NCI-H526 treated with DMSO at 0.1 percent for 48 hours (cell line): ENCODE measurements at places on chromosomes 12 and 14.
A peak's percentile ranks its signal among the peaks of the same experiment; 100 is the strongest.

- no peak for DNase-seq
Observed at GRCh38 chr14:22088614-22089342, 415.2 kb upstream of the OR4E1 start.

GRCh38 chr12:24723759-24724158 lies 225.1 kb downstream of the BCAT1 start:
- no peak for DNase-seq

- DNase-seq = no peak
Observed at GRCh38 chr14:99389174-99389826, 91.4 kb downstream of the SETD3 start.

DNA sequence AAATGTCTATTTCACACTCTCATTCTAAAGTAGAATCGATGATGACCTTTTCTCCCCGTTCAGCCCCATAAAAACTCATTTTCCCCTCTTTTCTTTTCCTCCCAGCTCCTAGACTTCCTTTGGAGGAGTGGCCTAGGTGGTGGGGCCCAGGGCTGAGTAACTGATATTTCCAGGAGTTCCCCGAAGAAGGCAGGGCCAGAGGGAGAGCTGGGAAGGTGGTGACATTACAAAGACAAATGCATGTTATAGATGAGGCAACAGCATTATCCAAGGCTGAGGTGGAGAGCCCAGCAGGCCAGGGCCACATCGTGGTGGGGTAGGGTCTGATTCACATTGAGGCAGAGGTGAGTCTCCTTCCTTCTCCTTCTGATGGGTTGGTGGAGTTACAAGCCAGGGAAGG lies 22.2 kb upstream of the HDAC7 start:
- DNase-seq = no peak

DNA sequence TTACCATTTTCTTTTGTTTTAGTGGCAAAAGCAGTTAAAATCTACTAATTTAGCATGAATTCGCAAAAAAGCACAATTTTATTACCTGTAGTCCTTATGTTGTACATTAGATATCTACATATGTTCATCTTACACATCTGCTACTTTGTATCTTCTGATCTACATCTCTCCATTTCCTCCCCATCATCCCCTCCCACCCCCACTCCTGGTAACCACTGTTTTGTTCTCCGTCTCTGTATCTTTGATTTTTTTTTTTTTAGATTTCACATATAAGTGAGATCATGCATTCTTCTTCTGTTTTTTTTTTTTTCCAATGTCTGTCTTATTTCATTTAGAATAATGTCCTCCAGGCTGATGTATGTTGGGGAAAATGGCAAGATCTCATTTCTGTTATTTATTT lies 922.7 kb downstream of the VRK1 start:
- DNase-seq = no peak

GRCh38 chr12:125418902-125419564 lies 353.8 kb downstream of the AACS start:
- no peak for DNase-seq

DNA sequence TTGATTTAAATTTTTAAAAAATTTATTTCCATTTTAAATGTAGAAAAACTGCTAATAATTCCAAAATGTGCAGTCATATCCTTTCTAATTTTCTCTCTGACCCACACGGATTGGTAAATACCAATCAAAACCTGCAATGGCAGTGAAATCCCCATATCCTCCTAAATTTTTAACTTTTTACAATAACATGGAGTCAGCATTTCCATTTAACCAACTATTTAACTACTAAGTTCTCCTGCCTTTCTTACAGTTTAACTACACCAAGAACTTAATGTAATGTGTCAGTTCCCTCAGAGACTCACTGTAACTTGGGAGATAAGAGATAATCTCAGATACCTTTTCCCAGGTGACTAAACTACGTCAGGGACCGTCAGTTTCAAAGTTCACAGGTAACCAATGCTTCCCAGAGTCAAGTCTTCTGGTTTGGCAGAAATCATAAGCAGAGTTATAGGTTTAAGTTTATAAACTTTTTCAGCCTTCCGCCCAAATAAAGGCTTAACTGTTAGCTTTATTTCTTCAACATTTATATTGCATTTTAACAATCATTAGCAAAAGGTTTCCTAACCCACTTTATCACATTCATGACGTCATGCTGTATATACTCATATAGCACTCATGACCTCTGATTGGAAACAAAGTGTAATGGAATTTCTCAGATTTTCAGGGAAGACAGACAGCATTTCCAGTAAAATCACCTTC lies 7.6 kb downstream of the KRAS start:
- DNase-seq = no peak

DNA sequence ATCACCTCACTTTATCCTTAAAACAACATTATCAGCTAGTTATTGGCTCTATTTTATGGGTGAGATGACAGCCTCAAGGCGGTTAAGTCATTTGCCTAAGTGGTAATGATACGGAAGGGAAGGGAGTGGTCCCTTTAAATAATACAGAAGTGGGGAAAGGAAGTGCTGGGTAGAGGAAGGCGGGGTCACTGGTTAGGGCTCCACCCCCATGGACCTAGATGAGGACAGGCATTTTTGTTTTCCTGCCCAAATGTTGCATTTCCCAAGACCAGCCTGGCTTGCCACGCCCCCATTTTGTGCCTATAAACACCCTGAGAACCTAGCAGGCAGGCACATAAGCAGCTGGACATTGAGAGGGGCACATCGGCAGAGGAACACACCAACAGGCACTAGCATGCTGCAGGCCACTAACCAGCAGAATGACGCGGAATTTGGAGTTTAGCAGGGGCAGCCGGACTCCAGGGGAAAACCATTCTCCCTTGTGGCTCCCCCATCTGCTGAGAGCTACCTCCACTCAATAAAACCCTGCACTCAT lies 100.9 kb downstream of the EPS8 start:
- peak; percentile 79 for DNase-seq

DNA sequence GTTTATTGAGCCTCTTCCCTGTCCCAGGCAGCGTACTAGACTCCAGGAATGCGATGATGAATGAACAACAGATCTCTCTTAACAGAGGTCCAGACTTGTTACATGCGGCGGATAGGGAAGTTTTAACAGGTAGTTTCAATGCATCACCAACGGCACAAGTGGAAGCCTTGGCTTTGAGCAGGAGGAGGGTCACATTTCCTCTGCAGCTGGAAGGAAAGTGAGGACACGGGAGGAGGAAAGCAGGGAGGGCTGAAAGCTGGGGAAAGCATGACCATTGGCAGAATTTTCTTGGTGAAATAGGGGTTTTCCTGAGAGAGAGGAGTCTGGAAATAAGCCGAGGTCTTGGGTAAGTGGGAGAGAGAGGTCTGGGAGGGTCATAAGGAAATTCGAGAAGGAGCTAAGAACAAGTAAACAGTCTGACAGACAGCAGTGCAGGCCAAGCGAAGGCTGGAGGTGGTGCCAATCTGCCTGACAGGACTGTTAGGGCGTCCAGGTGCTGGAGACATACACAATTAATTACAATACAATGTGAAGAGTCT lies 15.4 kb downstream of the BHLHE41 start:
- DNase-seq = peak; percentile 70

DNA sequence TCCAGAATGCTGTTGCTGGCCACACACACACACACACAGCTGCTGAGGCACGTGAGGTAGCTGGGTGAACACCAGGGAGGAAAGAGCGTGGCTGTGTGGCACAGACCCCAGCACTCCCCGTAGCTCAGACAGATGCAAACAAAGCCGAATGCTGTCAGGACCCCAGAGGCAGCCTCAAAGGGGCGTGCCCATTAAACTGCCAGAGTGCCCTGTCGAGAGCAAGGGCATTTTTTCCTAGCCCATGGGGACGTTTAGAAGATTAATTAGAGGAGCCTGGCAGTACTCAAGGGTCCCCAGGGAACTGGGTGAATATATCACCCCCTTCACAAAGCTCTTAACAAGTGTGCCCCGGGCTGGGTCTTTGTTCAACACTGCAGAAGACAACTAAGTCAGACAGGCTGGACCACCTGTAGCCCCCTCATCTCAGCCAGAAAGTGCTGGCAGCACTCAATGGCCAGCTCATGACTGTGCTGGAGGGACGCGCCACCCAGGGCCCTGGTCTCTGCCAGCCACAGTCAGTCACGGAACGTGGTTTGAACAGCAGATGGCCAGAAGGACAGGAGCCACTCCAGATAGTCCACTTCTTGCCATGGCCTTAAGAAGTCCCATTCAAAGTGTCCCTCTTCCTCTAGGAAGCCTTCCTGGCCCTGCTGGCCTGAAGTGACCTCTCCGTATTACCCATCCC lies 37.5 kb downstream of the TTC7B start:
- DNase-seq = no peak

- no peak for DNase-seq
Observed at GRCh38 chr12:76962099-76962498, 83.3 kb upstream of the CSRP2 start.

GRCh38 chr12:40226705-40227104 lies 1.9 kb downstream of the LRRK2 start:
- no peak for DNase-seq
